ENCODE measurements at places on chromosomes 1 and 21. TPM values are rescaled to one million over a fixed set of nuclear protein-coding genes. Genes with fewer than 3 reads are reported as not detected.

GRCh38 chr1:223732993-223733798 lies 20.9 kb downstream of the CAPN2 start:
- no peaks in the 10 kb centered on the region for H3K27me3 ChIP-seq
- no peak overlapping the region for H3K4me3 ChIP-seq
- H3K27ac ChIP-seq, result peak overlapping the region; percentile 25
- H3K4me1 ChIP-seq, result peaks cover 42% of the 10 kb centered on the region
- no peak for DNase-seq
- H3K36me3 ChIP-seq, result no peaks in the 10 kb centered on the region

GRCh38 chr1:164228928-164229327 lies 330.1 kb upstream of the PBX1 start:
- no peaks in the 10 kb centered on the region for H3K36me3 ChIP-seq
- H3K27me3 ChIP-seq, result no peaks in the 10 kb centered on the region
- H3K4me3 ChIP-seq, result no peak overlapping the region
- H3K27ac ChIP-seq, result no peak overlapping the region
- no peaks in the 10 kb centered on the region for H3K4me1 ChIP-seq

The ADAMTS5 gene
- not detected for total RNA-seq

The RNF186 gene
- total RNA-seq, result not detected

The PMVK gene
- total RNA-seq, result 25.2 TPM

The TMEM82 gene
- 2.7 TPM for total RNA-seq

DNA sequence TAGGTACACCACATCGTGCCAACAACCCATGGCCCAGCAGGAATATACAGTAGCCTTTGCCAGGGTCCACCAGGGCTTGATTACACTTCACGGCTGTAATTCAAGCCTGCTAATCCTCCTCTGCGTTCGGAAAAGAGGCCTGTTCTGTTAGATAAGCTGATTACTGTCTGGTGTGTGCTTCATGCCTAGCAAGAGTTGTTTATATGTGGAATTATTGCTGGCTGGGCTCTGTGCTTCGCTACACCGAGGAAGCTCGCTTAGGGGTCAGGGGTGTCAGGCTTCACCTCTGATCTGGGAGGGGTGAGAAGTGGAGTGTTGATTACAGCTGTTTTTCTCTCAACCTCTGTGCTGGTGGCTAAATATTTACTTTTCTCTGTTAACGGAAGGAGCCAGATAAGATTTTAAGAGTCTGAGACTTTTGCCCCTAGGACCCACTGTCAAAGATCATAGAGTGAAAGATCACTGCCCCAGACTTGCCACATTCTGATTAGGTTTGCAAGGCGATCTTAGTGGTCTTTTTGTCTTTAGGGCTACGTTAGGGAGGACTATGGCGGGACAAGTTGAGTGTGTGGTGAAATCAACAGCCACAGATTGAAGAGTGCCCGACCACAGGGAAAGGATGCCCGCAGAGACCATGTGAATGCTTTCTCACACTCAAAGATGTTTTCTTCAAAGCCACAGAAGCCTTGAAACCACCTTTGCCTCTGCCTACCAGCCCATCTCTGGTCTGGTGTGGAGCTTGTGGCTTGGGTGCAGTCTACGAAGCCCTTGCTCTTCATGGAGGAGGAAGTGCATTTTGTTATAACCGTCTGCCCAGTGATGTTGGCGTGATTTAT lies 216.1 kb downstream of the PBX1 start:
- H3K36me3 ChIP-seq, result no peaks in the 10 kb centered on the region
- no peak overlapping the region for H3K4me3 ChIP-seq
- H3K4me1 ChIP-seq, result peaks cover 79% of the 10 kb centered on the region
- H3K27me3 ChIP-seq, result no peaks in the 10 kb centered on the region
- DNase-seq, result peak; percentile 78

GRCh38 chr1:77832901-77833300 lies 53.5 kb downstream of the MIGA1 start:
- no peak overlapping the region for H3K27ac ChIP-seq
- H3K36me3 ChIP-seq, result no peaks in the 10 kb centered on the region
- H3K4me1 ChIP-seq, result no peaks in the 10 kb centered on the region
- H3K4me3 ChIP-seq, result no peak overlapping the region

DNA sequence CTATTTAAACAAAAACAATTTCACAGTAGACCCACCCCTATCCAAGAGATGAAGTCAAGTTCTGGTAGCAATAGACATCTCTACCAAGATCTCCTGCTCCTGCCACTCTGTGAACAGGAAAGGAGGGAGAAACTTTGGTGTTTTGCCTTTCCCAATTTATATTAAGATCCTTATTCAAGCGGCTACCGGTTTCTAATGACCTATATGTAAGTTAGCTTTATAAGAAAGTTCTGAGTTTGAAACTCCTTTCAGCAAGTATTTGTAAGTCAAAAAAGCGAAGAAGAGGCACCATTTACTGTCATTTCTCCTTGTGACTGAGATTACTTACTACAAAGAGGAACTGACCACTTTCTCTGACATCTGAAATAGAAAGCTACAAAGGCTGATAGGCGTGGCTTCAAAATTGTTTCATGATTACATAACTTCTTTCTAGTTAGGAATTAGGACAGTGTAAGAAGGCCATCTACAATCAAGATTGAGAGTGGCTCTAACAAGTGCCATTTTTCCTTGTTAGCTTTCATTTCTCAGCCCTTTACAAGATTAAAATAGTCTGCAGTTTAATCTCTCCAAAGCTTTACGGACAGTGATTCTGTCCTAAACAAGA lies at the start of gene MNDA:
Gene MNDA, plus strand, starts transcription at position 448 of the 604 bp plus-strand sequence. CDS start 10,803 bp downstream, outside the sequence.
- H3K36me3 ChIP-seq, result no peaks in the 10 kb centered on the region
- H3K27me3 ChIP-seq, result no peaks in the 10 kb centered on the region
- H3K4me1 ChIP-seq, result no peaks in the 10 kb centered on the region

GRCh38 chr1:213380865-213381264 lies 329.8 kb downstream of the RPS6KC1 start:
- H3K4me1 ChIP-seq, result peaks cover 30% of the 10 kb centered on the region
- H3K27ac ChIP-seq, result no peak overlapping the region
- no peaks in the 10 kb centered on the region for H3K27me3 ChIP-seq
- H3K4me3 ChIP-seq, result no peak overlapping the region
- no peak for DNase-seq

DNA sequence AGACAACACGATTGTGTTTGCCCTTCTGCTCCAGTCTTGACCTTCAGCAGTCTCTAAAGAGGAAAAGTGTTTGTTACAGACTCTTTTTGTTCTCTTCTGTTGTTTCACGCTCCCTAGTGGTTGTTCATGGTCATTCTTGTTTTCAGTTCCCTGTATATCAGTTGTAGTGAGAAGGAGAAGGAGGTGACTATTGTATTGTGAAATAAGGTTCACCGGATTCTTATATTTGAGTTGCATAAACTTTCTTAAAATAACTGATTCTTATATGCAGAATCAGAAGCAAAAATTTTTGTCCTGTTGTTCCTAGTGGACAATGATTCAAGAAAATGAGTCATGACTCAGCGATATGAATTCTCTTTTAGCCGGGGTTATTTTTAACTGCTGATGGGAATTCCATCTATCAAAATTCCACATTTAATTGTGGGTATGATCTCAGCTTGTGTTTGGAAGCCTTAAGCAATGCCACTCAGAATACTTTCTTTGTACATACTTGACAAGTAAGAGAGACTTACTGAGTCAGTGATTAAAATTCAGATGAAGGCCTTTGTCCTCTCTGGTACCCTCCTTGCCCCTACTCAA lies 152.2 kb downstream of the CLEC20A start:
- no peak for DNase-seq
- no peaks in the 10 kb centered on the region for H3K27me3 ChIP-seq
- H3K4me3 ChIP-seq, result no peak overlapping the region
- H3K36me3 ChIP-seq, result no peaks in the 10 kb centered on the region
- peaks cover 30% of the 10 kb centered on the region for H3K4me1 ChIP-seq

The CD247 gene
- not detected for total RNA-seq
